Sciatic nerve (tissue), 2 donors: ENCODE measurements at places on chromosomes 12 and 14.

GRCh38 chr12:72502546-72502945, 230.4 kb downstream of the TRHDE start:
- DNase-seq, result no peak

GRCh38 chr12:22272335-22273151, 62.0 kb downstream of the ST8SIA1 start:
- DNase-seq, result no peak

DNA sequence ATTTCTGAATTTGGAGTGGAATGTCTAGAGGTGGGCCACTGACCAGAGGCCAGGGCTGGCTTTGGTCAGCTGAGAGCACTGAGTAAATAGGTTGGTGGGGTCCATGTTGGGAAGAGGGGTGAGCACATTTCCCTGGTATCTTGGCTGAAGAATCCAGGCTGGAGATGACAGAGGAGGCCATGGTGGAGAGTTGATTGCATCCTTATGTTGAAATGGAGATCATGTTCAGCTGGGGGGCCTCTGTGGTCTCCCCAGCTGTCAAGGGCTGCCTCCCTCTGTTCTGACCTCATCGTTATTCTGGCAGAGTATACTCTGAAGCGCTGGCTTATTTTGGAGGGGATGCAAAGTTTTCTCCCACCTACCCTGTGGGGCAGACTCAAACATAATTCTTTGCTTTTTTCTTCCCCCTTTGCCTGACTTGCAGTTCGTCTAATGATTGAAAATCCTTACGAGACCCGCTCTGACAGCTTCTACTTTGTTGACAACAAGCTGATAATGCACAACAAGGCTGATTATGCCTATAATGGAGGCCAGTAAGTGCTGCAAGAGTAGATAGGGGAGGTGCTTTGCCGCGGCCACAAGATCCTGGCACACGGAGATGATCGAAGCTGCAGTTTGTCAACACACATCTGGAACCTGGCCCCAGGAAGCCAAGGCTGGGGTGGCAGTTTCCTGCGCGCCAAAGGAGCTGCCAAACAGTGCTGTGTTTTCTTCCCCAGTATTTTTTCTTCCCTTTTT, 6.0 kb upstream of the ACADS start:
- DNase-seq, result no peak

- no peak for DNase-seq
Measured at GRCh38 chr14:61887628-61888027, 125.4 kb downstream of the SNAPC1 start.
